ENCODE measurements at places on chromosomes 7 and 10.

DNA sequence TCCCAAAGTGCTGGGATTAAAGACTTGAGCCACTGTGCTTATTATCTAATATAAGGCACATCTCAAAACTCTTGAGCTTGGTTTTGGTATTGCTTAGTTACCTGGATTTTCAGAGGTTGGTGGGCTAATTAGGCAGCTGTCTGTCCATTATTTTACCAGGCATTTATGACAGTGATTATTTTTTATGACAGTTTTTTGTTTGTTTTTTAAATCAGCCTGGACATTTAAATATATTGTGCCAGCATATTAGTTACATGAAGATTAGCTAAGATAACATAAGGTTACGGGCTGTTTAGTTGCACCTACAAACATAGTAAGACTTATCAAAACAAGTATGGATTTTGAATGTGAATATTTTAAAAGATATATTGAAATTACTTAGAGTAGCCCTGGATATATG is 2.6 kb upstream of the ZRANB1 start:
- no peak for DNase-seq

GRCh38 chr7:83413831-83414230 is 235.1 kb downstream of the SEMA3E start:
- DNase-seq: no peak

- DNase-seq: no peak
Observed at GRCh38 chr7:139370301-139370942, 10.7 kb downstream of the LUC7L2 start.

DNA sequence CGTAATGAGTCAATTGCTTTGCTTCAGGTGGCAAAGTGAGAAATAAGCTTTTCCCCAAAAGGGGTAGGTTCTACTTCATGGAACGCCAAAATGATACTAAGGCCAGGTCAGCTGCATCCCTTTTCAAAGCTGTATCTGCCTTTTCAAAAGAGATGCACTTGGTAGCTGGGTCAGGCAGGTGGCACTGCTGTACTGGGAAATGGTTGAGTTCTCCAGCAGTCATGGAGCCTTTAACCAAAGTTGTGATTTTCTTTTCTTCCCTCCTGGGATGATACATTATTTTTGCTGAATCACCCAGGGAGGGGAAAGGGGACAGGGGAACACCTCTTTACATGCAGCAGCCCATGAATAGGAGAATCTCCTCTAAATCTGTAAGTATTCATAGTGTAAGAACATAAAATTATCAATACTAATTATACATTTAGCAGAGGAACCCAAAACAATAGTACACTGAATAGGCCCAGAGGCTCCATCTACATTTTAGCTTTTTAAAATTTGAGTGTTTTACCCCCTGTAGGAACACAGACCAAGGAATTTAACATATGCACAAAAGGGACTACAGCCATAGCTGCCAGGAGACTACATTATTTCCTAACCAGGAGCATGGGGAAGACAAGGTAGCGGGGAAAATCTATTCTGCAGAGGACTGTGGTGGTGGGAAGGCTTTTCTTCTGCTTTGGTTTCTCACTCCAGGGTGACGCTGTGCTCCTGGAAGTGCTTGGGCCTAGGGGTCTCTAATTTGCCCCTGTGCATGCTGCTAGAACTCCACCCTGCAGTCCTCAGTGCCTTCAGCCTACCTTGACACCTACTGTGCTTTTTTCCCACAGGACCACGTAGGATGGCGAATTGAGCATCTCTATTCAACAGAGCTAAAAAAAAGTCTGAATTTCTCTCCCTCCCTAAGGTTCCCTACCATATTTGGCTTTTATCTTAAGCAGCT is 6.4 kb upstream of the GPR22 start:
- peak; percentile 29 for DNase-seq

- no peak for DNase-seq
Observed at GRCh38 chr7:24732646-24733413, 24.4 kb downstream of the GSDME start.

DNA sequence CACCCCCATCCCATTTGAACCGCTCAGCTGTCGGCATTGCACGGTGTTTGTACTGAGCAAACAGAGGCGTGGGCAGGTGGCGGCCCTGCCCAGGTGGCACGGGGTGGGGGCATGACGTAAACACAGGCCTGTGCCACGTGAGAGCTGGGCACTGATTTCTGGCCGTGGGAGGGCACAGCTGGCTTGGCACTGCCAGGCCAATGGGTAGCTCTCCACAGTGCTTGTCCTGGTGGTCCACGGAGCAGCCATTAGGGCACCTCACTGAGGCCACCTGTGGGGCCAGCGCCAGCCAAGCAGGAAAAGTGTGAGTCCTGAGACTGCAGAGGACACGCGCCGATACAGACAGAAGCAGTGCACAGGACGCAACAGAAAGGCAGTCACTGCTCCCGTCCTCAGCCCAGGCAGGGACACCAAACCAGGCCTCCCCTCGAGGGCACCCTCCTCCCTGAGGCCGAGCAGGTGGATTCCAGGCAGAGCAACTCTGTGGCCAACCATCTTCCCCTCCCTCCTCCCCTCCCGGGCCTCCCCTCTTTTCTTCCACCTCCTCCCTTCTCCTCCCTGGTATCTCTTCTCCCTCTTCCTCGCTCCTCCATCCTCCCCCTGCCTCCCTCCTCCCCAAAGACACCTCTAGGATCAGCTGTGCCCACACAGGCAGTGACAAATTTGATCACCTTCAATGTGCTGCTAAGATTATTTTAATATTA is 258.7 kb downstream of the ELFN1 start:
- no peak for DNase-seq

- DNase-seq: no peak
Observed at GRCh38 chr7:29139191-29139590, 7.1 kb downstream of the CPVL start.

- DNase-seq: no peak
Observed at GRCh38 chr10:74787457-74787856, 38.9 kb upstream of the KAT6B start.

- no peak for DNase-seq
Observed at GRCh38 chr10:95909561-95909960, 1.8 kb downstream of the CC2D2B start.

- DNase-seq: no peak
Observed at GRCh38 chr7:22668971-22669401, 58.0 kb upstream of the IL6 start.
